ENCODE measurements at places on chromosomes 11 and 22.

GRCh38 chr22:45612451-45612901 is 59.2 kb upstream of the ATXN10 start:
- no peak for DNase-seq

GRCh38 chr22:23909296-23909898 is 15.2 kb downstream of the MIF start:
- no peak for DNase-seq

DNA sequence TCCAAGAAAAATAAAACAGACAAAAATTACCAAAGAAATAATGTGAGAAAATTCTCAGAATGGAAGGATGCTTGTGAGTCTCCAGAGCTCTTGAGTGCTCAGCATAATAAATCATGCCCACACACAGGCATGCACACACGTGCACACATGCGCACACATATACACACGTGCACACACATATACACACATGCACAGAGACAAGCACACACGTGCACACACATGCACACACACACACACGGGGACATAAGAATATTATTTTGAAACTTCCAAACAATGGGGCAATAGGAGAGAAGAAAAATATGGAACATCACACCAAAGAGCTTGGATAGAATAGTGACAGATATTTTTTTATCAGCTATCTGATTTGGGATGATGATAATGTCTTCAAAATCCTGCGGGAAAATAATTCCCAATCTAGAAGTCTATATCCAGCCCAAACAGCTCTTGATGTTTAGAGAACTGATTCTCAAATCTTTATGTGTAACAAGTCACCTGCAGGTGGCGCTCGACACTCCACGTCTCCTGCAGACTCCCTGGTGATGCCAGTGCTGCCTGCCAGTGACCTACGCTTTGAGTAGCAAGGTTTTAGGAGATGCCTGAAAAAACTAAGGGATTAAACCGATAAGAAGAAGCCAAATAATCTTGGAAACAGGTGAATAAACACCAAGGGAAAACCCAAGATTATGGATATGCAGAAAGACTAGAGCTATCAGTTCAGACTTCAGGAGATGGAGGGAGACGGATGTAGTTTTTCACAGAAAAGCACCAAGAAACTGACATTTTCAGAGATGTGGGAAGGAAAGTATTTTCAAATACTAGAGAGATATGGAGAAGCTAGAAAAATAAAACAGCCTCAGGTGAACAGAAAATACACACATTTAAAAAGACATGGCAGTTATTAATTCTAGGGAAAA is 743.6 kb downstream of the ETS1 start:
- peak; percentile 89 for DNase-seq

- DNase-seq: no peak
These were observed 710 bp downstream of the ATP5MGL start for GRCh38 chr22:42639541-42640241.

DNA sequence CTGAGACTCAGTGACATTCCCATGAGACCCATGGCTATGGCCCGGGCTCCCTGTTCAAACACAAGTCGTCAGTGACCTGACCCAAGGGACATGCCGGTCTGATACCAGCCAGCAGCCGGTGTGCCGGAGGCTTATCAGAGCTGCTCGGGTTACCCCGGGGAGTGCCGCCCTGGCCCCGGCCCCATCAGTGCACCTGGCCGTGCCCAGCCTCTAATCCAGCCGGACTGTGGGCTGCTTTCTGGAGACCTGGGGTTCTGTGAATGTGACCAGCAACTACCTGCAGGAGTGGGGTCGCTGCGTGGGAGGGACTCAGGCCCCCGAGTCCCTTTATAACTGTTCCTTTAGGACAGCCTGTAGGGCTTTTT is 52.7 kb downstream of the LINC01488 start:
- no peak for DNase-seq

DNA sequence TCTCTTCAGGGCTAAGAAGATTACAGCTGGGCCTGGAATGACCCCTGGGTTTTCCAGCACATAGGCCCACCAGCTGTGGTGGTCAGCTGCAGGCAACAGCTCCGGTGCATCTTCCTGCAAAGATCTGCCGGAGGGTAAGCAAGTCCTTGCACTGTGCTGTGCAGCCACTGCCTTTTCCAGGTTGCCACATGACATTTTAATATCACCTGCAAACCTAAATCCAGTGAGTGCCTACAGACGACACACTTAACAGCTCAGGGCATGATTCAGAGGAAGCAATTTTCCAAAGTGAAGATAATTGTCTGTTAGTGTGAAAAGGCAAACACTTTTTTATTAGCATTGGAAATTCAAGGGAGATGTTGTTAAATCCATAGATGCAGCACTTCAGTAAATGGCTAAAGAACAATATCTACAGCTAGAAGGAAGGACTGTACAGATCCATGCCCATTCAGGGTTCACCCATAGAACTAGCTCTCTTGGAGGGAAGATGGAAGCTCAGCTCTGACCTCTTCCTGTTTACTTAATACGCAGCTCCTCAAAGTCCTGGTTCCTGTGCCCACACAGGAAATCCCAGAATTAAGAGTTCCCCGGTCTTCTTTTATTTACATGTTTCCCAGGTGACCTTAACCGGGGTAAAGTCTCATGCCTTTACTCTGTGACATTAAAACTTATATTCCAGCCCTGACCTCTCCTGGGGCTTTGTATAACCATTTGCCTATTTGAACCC is 13.3 kb upstream of the NRIP3 start:
- DNase-seq: no peak

DNA sequence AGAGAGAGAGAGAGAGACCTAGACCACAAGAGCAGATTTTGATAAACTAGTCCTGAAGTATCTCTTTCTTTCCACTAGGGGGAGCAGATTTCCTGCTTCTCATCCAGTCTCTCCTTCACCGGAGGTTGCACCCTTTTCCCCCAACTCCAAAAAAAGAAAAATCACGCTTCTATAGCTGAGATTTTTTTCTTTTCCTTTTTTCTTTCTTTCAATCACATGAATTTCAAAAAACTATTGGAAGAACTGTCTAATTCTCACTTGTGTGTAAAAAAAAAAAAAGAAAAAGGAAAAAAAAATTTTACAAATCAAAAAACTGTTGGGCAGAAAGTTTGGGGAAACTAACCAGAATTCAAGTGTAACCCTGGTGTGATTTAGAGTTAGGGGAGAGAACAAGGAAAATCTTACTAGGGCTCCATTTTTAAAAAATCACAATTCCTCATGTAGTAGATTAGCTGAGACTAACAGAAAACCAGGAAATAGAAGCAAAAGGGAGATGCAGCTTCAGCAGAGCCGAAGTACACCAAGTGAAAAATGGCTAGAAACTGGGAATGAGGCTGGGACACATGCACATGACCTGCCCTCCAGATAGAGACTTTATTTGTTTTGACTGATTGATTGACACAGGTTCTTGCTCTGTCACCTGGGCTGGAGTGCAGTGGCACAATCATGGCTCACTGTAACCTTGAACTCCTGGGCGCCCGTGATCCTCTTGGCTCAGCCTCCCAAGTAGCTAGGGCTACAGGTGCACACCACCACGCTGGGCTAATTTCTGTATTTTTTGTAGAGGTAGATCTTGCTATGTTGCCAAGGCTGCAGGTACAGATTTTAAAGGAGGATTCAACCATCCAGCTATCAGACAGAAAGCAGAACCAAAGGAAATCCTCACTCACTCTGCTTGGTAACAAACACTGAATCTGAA is 27.1 kb downstream of the SDHD start:
- no peak for DNase-seq

- DNase-seq: no peak
These were observed 71.4 kb downstream of the CHST1 start for GRCh38 chr11:45593992-45594391.

DNA sequence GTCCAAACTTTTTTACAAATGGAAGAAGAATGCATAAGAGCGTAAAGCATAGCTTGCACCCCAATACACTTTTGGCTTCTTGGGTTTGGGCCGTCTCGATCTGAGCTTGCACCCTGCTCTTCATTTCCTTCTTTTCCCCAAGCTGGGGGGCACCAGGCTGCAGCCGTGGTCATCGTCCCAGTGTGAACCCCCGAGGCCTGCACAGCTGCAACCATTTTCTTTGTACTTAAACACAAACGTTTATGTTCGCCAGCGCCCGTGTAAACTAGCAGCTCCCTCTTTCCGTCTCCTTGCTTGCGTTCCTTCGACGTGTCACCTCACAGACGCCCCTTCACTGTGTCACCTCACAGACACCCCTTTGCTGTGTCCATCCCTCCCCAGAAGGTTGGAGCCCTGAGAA is 10.1 kb downstream of the KRTAP5-5 start:
- DNase-seq: no peak

- no peak for DNase-seq
These were observed 27.5 kb upstream of the OR9I1 start for GRCh38 chr11:58152781-58153180.

GRCh38 chr11:475941-476340 is 25.9 kb downstream of the PTDSS2 start:
- no peak for DNase-seq

GRCh38 chr11:79482800-79483199 is 42.0 kb upstream of the TENM4 start:
- DNase-seq: no peak

DNA sequence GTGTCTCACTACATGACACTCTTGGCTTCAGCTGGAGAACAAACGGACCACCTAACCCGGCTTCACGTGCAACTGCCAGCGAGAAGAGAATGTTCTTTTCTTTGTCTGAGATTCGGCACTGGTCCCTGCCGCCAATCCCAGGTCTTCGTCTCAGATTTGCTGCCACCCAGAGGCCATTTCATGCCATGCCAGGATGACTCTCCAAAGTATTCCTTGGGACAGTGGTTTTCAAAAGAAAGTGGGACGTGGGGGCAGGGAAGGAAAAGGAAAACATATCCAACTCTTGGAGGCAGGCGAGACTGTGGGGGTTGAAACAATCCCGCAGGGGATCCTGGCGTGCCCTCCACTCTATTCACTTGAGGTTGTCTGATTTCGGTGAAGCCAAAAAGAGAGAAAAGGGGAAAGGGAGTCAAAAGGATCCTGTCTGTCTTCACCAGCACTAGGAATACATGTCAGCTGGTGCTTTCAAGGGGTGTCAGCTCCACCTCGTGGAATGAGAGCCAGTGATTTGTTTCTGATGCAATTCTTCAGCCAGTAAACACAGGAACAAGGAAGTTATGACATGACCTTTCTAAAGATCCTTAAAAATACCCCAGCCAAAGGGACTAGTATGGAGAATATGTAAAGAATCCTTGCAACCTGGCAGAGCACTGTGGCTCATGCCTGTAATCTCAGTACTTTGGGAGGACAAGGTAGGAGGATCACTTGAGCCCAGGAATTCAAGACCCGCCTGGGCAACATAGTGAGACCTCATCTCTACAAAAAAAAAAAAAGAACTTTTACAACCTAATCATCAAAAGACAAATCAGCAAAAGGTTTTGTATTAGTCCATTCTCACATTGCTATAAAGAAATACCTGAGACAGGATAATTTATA is 41.0 kb upstream of the APLNR start:
- DNase-seq: peak; percentile 83

GRCh38 chr11:106785913-106786650 is 232.2 kb downstream of the GUCY1A2 start:
- DNase-seq: no peak

DNA sequence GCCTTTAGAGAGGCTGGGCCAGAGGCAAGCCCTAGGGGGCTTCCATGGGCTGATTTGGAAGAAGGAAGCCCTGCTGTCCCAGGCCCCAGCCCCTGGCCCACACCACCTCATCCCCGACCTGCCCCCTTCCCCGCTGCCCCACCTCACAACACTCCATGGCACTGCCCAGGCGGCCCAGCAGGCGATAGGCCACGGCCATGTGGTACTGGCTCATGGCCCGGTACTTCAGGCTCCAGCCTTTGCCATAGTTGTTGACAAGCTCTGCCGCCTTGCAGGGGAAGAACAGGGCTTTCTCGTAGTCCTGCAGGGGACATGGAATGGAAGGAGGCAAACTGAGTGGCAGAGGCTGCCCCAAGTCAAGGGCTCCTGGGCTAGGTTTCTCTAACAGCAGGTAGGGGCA is 6.4 kb downstream of the RAPSN start:
- DNase-seq: no peak

GRCh38 chr11:67119585-67120391 is 725 bp downstream of the KDM2A start:
- peak; percentile 22 for DNase-seq

- peak; percentile 62 for DNase-seq
These were observed 26.9 kb upstream of the SCUBE1 start for GRCh38 chr22:43370036-43370435.

- DNase-seq: peak; percentile 34
These were observed at the start of gene SSTR3 for GRCh38 chr22:37212174-37212906. Gene SSTR3, minus strand, starts transcription at chr22:37212477. Its CDS starts 4,674 bp downstream, at chr22:37207803.

- no peak for DNase-seq
These were observed 40.7 kb downstream of the LRP5 start for GRCh38 chr11:68353118-68353517.

- no peak for DNase-seq
These were observed 109.8 kb upstream of the SYT13 start for GRCh38 chr11:45395947-45396346.

DNA sequence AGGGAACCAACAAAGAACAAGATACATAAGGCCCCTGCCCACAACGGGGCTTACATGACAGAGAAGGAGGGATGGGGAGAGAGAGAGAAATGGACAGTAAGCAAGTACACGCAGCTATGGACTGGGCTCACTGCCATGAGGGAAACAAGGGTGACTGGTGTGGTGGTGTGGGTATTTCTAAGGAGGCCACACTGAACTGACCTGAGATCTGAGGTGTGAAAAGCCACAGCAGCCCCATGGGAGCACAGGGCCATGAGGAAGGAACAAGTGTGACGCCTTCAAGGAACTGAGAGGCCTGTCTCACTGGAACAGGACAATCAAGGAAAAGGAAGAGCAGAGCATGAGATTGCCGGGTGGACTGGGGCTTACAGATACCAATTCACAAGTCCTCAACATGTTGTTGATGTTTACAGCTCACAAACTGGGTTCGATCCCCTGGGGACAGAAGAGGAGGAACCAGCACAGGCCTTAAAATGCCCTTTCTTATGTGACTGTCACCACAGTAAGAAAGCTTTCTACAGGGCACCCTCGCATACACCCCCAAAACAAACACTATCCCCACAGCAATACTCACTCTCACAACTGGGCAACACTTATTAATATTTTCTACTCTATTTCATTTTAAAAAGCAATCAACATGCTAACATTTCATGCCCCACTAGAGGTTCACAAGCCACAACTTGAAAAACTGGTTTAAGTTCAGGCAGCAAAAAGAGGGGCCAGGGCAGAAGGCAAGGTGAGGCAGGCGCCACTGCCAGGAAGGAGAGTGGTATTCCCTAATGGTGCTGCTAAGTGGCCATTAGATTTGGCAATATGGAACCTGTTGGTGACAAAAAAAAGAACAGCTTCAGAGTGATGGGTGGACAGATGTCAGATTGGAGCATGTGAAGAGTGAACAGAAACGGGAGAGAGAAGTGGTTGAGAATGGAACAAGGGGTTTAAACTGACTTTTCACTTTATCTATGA is 39.1 kb downstream of the TCIRG1 start:
- no peak for DNase-seq

- DNase-seq: no peak
These were observed 24.9 kb downstream of the CTSC start for GRCh38 chr11:88312628-88313027.

GRCh38 chr22:44274918-44275630 is 37.7 kb downstream of the SHISAL1 start:
- peak; percentile 6 for DNase-seq
